RPMI7951 (cell line): ENCODE measurements at places on chromosomes 16 and 17. TPM values are rescaled to one million over a fixed set of nuclear protein-coding genes. Genes with fewer than 3 reads are reported as not detected.
A peak's percentile ranks its signal among the peaks of the same experiment; 100 is the strongest.

Gene NOS2
- total RNA-seq, result 18.7 and 18.9 TPM in 2 replicates

DNA sequence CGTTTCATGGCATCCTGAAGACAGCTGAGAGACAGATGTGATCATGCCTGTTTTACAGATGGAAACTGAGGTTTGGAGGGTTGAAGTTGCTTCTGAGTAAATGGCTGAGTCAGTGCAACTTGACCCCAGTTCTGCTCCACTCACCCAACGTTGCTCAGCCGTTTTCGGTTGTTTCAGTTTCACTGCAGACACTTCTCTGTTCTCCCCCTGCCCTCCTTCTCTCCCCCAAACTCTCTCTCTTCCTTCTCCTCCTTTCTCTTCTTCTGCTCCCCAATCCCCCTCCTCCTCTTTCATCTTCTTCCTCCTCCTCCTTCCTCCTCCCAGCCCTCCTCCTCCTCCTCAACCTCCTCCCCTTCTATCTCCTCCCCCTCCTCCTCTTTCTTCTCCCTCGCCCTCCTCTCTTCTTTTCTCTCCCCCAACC, 9.4 kb upstream of the CEP20 start:
- peak; percentile 55 for DNase-seq

Gene SYCE1L
- not detected in 2 replicates for total RNA-seq

DNA sequence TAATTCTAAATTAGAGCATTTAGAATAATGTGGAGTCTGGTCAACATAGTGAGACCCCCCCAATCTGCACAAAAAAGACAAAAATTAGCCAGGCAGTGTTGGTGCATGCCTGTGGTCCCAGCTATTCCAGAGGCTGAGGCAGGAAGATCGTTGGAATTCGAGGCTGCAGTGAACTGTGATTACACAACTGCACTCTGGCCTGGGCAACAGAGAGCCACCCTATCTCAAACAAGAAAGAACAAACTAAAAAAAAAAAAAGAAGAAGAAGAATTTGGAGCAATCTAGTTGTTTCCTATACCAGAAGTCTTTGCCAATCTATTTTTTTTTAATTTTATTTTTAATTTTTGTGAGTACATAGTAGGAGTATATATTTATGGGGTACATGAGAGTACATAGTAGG, 6.0 kb downstream of the CETP start:
- DNase-seq, result peak; percentile 40

DNA sequence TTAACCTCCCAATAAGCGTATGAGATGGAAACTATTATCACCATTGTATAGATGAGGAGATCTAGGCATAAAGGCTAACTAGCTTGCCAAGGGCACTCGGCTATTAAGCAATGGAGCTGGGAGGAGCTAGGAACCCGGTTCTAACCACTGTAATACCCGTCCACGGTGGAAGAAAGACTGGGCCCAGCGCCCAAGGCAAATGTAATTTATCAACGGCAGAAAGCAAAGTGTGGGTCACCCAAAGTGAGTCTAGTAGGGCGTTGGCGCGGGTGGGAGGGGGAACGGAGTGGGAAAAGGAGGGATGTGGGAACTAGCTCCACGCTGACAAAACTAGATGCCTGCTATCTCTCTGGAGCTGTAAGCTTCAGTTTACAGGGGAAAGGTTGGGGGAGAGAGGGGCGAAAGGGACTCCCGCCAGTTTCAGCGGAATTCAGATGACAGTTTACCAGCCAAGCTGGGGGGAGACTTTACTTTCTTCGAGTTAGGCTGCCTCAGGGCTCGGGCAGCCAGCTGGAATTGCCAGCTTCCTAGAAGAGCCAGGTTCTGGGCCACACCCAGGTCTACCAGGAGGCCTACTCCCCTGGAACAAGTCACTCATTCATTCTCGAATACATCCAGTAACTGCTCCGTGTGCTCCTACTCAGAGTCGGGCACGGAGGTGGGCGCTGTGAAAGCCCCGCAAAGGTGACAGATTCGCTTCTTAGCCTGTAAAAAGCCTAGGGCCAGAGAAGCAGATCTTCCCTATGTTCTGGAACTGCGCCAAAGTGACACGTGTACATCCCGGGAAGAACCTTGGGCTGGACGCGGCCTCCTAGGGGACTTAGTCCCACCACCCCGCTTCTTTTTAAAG, 837 bp downstream of the LRRC59 start:
- DNase-seq, result peak; percentile 44

Gene TPSAB1
- total RNA-seq, result 0.39 and 0.72 TPM in 2 replicates

Gene PPP1R27
- total RNA-seq, result not detected in 2 replicates

DNA sequence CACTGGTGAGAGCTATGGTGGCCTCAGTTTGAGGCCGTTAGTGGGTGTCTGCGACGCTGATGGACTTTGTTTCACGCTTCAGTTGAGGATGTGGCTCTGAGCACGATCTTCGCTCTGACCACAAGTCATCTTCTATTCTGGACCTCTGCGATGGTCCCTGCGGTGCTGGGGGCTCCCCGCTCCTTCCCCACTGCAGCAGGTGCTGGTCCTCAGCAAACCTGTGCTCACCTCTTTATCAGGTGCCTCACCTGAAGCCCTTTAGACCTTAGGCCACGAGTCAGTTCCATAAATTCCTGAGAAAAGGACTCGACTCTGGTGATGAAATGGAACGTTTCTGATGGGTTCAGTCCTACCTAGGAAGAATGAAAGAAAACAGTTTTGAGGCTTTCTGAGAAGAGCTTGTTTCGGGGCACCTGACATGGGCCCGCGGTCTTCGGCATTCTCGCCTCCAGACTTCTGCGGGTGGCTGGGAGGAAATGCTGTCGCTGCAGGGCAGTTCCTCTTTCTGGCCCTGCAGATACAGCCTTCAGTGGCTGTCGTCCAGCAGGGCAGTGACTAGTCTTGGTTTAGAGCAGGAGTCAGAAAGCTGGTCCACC, 4.7 kb downstream of the KCTD5 start:
- no peak for DNase-seq

Gene GPR142
- not detected in 2 replicates for total RNA-seq

DNA sequence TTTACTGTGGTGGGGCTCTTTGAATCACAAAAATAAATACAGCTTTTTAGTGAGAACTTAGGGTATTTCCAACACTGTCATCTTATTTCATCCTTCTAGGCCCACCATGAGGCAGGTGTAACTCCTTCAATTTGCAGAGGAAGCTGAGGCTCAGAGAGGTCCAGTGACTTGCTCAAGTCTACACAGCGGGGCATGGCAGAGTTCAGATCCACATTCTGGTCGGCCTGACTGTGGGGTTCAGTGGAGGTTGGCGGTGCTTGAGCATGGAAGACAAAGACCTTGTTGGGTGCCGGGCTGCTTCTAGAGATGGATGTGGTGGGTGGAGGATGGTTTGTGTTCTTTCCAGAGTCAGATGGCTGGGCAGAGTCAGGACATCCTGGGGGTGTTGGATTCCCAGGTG, 39.8 kb downstream of the PLCG2 start:
- DNase-seq, result no peak

GRCh38 chr17:3557768-3558583, at the start of gene TRPV3:
TRPV3 (minus strand) TSS chr17:3557812; CDS start chr17:3554850, 2,962 bp downstream.
- DNase-seq, result peak; percentile 38

DNA sequence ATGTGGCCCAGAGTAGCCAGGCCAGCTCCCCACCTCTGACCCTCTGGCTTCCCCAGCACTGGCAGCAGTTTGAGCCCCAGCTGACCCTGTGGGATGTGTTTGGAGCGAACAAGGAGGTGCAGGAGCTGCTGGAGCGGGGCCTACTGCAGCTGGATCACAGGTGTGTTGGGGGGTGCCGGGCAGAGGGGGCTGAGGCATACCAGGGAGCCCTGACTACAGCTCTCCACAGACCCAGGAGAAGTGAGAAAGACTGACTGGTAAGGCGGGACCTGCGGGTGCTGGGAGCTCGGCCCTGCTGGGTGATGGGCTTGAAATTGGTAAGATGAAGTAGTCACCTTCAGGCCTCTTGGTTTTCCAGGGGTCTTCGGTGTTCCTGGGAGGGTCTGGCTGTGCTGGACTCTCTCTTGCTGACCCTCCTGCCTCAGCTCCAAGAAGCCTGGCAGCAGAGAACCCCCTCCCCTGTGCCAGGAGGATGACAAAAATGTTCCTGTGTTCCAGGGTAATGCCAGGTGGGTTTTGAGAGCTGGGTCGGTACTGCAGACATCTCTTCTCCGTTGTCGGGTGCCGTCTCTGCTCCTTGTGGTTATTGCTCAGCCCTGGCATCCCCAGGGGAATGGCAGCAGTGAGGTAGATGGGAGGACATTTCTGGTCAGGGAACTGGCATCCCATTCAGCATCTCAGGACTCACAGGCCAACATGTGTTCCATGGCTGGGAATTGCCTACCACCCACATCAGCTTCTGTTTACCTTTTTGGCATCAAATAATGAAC, 5.9 kb downstream of the RSAD1 start:
- no peak for DNase-seq

Gene KIAA0513
- 2.6 and 3.5 TPM in 2 replicates for total RNA-seq
